ENCODE measurements at places on chromosomes 12 and 14.

- DNase-seq: peak; percentile 90
Observed at GRCh38 chr12:46556105-46556559, 183.6 kb upstream of the SLC38A2 start.

- DNase-seq: peak; percentile 50
Observed at GRCh38 chr12:51898937-51899336, 8.4 kb upstream of the ACVRL1 start.

DNA sequence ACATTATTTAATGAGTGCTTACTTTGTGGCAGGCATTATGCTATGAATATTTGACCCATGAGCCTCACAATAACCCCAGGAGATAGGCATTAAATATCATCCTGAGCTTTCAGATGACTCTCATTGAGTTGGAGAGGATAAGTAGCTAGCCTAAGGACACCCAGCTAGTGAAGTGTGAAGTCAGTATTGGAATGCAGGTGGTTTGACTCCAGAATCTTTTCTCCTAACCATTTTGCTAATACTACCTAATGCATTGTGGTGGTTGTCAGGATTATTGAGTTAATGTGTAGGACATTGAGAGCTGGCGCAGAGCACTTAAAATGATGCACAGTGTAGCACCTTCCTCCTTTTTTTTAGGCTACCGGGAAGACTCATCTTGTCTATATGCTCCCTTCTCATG lies 3.8 kb upstream of the CDKL1 start:
- DNase-seq: peak; percentile 84

DNA sequence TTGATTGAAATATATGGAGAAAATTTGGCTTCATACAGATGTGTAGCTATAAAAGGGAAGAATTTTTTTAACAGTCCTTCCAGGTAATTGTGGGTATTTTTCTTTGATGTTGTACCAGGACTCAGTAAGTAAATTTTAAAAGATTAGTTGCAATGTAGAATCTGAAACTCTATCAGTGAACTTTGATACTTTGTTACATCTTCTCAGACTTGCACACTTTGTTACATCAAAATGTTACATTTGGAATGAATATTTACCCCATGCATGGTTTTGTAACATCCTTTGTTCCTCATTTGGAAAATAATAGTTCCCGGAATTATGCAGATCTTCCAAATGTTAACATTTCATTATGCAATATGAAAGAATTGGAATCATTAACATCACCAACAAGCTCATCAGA lies 13.8 kb downstream of the MTHFD1 start:
- DNase-seq: no peak

Measured in Caki2 (cell line).